ENCODE measurements at places on chromosomes 6 and 20. TPM values are rescaled to one million over a fixed set of nuclear protein-coding genes. Genes with fewer than 3 reads are reported as not detected.

- no peak for DNase-seq
These were observed 3.1 kb downstream of the F13A1 start for GRCh38 chr6:6317386-6317785.

Gene TRERF1
- total RNA-seq = 22.0 TPM

Gene CTCFL
- not detected for total RNA-seq

GRCh38 chr20:45771182-45771759 is 20.4 kb downstream of the WFDC3 start:
- no peak for DNase-seq

Gene FAM50B
- 8.5 TPM for total RNA-seq

Gene LY6G6D
- not detected for total RNA-seq

Gene OR2J3
- not detected for total RNA-seq

Gene SAPCD1
- 17.2 TPM for total RNA-seq

All from suprapubic skin (tissue), 4 donors.